Calu3 (cell line): ENCODE measurements at places on chromosomes 11 and 22.
A peak's percentile ranks its signal among the peaks of the same experiment; 100 is the strongest.

DNA sequence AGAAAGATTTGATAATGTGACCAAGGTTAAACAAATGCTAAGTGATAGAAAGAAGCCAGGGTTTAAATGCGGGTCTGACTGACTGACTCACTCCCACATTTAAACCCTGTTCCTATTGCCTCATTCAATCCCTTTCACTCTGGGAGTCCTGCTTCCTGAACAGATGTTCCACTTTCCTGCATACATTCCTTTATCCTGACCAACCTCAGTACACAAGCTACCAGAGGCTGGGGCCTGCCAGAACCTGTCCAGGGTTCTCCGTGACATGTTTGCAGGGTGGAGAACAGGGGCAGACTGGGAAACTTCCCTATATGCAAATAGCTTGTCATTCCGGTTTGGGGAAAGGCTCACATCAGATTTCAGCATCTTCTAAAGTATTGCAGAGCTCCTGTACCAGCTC, 3.0 kb upstream of the ANKK1 start:
- DNase-seq = no peak

DNA sequence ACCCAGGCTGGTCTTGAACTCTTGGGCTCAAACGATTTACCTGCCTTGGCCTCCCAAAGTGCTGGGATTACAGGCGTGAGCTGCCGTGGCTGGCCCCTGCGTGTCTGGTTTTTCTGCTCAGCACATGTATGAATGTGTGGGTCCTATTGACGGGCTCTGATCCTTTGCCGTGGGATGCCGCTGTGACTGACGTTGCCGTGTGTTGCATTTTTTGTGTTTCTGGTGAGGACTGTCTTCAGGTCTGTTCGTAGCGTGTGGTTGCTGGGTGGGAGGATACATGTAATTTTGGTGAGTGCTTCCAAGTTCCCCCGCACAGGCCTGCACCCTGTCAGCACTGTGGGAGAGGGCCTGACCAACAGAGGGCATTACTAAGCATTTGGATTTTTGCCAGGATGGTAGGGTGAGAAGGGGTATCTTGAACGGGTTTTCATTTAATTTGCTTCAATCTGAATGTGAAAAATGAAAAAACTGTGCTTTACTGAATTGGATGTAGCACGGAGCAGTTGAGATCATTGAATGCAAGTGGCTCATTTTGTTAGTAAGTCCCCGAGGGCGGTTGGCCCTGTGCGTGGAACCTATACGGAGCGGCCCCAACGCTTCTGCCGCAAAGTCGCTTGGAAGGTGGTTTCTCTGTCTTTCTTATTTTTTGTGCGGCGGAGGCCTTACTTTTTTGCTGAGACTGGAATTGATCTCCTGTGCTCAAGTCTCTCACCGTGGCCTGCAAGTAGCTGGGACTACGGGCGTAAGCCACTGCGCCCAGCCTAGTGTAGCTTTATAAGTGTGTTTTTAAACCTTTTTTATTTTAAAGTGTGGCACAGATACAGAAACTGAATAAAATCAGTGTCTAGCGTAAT, 8.2 kb downstream of the ZBED4 start:
- no peak for DNase-seq

- DNase-seq = no peak
These were observed 700 bp downstream of the FAM180B start for GRCh38 chr11:47587039-47587716.

- no peak for DNase-seq
These were observed 32.2 kb downstream of the DIXDC1 start for GRCh38 chr11:111969344-111969743.

DNA sequence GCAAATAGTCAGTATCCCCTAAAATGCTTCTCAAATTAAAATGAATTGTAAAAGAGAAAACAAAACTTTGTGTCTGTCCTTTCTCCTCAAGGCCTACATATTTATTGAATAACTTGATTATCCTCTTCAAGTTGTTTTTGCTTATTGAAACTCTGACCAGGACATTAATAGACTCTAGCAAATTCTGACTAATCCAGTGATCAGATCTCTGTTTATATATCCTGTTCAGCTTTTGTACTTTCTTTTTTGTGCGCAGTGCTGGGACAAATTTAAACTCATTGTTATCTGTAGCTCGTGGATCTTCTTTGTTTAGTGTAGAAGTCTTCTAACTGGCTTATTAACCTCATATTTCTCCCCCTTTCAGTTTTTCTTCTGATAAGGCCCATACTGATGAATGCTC, 139.9 kb upstream of the SORL1-AS1 start:
- no peak for DNase-seq

DNA sequence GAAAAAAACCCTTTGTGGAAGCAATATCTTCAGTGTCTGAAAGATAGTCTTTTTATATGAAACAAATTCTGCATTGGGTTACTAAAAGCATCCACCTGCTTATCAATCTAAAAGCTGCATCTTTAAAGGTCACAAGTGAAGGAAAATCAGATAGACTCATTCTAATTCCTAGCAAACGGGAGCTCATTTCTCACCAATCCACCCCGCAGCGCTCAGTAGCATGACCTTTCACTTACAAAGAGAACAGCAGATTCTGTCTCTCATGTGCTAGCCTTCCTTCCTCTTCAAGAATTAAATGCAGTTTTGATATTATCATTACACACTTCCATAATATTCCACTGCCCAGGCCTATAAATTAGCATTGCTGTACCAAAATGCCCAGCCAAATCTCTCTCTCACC, 212.9 kb downstream of the CADM1 start:
- no peak for DNase-seq

GRCh38 chr22:33049119-33049729, 9.0 kb downstream of the SYN3 start:
- peak; percentile 78 for DNase-seq

DNA sequence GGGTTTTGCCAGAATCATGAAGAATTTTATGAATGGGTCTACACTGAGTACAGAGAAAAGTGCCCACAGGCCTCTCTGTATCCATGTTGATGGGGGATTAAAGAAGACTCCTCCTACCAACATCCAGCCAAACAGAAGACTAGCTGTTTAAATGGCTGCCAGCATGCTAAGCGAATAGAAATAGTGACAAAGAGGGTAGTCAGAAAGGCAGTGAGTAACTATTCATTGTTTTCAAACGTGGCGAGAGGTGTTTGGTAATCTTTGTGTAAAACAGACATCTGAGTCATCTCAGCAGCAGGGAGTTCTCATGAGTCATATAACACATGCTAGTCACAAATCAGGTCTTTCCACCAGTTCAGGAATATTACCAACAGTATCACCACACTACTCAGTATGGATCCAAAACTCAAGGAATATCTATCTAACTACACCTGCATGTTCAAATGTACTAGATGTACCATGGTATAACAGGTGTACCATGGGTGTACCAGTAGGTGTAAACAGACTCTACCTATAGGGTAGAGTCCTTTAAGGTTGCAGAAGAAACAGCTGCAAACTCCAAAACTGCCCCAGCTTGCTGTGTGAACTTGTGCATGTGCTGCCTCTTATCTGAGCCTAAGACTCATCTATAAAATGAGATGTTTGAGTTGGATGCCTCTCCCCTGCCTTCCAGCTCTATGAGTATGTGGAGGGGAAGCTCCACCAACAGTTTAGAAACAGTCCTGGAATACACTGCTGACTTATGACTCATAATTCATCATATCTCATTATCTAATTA, 82.0 kb downstream of the SLC1A2 start:
- peak; percentile 50 for DNase-seq

DNA sequence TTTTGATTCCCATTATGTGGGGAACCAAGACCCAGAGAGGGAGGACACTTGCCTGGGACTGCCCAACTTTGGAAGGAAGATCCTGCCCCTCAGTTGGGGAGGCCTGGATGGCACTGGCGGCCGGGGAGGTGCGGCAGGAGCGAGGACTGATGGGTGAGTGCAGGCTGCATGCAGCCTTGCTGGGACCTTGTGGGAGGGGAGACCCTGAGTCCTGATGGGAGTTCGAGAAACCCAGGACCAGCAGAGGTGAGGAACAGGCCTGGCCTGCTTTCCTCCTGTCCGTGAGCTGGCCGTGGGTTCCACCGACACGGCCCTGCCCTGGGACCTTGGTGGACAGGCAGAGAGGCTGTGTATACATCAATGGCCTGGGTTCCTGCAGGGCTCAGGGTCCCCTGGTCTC, 19.3 kb upstream of the SMIM38 start:
- DNase-seq = no peak

GRCh38 chr11:261624-262023, 16.6 kb upstream of the NLRP6 start:
- no peak for DNase-seq

- no peak for DNase-seq
These were observed 21.0 kb upstream of the CHADL start for GRCh38 chr22:41261541-41262249.

GRCh38 chr11:113247966-113248365, 66.4 kb upstream of the TTC12 start:
- DNase-seq = no peak

GRCh38 chr22:39920134-39920743, 19.4 kb downstream of the GRAP2 start:
- DNase-seq = no peak

DNA sequence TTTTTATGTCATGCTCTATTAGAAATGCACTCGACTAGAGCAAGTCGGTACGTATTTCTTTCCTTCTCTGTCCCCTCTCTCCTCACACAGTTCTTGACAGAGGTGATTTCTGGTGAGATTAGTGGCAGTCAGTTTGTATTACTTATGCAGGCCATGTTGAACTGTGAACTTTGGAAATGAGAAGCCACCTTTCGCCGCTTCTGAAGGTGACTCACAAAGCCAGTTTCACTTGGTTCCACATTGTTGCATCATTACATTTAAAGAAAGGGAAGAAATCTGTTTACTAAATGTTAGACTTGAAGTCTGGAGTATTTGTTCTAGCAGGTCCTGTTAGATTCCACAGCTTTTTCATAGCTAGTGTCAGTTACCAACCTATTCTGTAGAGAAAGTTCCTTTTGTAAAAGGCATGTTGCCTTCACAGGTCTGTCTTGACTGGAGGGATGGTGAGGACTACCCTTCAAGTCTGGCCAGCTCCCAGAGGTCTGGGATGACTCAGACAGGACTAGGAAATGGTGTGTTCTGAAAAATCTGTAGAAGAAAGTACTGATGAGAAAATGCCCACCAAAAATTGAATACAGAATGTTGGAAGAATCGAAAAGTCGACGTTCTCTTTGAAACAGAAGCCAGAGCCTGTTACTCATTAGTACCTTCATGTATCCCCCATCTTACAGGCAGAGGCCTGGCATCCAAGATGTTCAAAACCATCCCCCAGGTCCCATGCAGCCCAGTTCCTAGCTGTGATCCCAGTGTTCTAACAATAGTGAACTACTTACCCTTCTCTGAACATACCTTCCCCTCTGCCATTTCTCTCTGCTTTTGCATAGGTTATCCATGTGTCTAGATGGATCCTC, 181.4 kb downstream of the DBX1 start:
- peak; percentile 61 for DNase-seq

DNA sequence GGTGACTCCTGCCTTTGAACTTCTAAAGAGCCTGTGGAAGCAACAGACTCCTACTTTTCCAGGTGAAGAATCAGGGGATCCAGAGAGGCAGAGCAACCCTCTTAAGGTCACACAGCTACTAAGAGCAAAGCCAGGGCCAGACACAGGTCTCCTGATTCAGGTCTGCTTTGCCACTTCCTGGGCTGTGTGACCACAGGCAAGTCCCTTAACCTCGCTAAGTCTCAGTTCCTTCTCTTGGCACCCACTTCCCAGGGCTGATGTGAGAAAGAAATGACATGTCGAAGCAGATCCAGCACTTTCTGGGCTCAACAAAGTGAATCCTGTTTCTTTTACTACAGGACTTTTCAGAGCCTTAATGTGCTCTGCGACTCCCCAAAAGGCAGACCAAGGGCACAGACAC, 30.2 kb downstream of the UQCR10 start:
- DNase-seq = no peak

GRCh38 chr11:1887451-1888346, 4.0 kb downstream of the PRR33 start:
- no peak for DNase-seq

DNA sequence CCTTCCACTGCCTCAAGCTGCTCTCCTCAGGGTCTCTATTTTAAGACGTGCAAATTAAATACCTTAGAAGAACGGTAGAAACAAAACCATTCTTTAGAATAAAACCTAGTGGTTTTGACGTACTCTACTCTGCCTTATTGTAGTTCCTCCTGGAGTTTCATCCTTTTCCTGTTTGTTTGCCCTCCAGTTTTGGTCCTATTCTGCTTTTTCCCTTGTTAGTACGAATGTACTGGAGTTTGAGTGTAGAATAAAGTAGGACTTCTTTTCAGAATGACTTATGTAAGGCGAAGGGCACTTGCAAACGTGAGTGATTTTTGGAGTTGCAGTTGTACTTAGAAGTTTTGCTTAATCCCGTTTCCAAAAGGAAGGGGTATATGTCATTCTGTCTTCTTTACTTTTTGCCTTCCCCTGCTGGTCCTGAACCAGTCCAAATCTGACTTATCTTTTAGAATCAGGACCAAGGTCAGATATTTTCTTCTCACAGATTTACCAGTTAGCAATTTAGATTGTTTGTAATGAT, 1.4 kb downstream of the SIK2 start:
- DNase-seq = no peak

GRCh38 chr22:43356881-43357280, 13.7 kb upstream of the SCUBE1 start:
- DNase-seq = no peak

DNA sequence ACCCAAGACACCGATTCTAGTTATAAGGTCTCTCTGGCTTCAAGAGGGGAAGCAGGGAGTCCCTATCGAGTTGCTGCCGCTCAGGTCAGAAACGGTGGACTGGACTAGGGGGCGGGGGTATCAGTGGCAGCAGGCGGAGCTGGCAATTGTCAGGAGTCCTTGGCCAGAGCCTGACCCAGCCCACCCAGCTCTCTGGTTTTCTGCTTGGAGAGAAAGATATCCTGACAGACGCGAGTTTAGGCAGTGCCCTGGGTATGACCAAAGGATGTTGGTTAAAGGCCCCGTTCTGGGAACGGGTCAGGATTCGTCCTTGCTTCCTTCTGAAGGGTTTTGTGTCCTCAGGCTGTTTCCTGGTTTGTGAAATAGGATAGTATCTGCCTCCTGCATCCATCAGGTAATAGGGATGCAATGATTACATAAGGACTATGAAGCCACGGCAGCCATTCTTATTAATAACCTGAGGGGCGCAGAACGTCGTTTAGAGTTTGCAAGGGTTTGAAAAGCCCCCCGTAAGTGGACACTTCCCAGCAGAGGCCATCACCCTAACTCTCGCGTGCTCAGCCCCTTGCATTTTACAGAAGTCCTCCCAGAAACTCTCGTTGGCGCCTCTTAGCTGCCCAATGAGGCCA, 700 bp upstream of the DEPDC5 start:
- DNase-seq = peak; percentile 26

DNA sequence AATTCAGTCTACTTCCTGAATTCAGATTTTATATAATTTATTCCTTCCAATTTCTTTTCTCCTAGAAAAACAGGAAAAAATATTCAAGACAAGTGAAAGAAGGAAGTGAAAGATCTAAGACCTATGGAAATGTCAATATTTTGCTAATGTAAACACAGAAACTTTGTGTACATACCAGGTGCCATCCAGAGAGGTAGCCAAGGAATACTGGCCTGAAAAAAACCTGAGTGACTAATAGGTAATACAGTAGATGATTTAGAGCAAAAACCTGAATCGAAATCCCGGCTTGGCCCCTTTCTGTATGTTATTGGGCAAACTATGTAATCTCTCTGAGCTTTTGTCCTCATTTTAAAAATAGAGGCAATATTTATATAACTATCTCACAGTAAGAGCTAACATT, 59.2 kb upstream of the FSHB start:
- DNase-seq = no peak
